Cortex of kidney (tissue), 1 donor: ENCODE measurements at places on chromosomes 7 and 10.

GRCh38 chr10:84302223-84302622 lies 26.2 kb upstream of the CCSER2 start:
- DNase-seq, result no peak

GRCh38 chr7:37467002-37467401 lies 18.3 kb upstream of the ELMO1 start:
- DNase-seq, result no peak

GRCh38 chr7:20013536-20013935 lies 203.6 kb downstream of the MACC1 start:
- DNase-seq, result no peak

DNA sequence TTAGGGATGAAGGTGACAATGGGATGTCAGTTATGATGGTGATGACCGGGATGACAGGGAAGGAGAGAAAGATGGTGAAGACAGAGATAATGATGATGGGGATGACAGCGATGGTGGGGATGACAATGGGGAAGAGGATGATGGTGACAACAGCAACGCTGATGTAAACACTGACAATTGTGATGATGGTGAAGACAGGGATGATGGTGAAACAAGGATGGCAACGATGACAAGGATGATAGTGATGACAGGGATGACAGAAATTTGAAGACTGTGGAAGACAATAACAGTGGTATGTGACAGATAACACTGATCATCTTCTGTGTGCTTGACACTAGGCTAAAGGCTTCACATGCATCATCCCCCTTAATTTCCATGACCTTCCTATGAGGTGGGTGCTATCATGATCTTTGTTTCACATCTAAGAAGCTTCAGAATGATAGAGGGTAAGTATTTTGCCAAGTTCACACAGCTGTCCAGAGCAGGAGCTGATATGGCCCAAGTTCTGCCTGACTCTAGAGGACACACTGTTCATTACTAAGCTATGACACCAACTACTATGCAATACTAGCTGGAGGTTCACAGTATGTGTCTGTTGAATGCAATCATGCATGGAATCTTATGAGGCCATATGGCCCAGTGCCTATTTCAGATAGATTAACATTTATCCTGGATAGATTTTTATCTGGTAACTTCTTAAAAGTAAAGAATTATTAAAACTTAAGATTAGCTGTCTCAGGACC lies 105.6 kb downstream of the RNLS start:
- no peak for DNase-seq

DNA sequence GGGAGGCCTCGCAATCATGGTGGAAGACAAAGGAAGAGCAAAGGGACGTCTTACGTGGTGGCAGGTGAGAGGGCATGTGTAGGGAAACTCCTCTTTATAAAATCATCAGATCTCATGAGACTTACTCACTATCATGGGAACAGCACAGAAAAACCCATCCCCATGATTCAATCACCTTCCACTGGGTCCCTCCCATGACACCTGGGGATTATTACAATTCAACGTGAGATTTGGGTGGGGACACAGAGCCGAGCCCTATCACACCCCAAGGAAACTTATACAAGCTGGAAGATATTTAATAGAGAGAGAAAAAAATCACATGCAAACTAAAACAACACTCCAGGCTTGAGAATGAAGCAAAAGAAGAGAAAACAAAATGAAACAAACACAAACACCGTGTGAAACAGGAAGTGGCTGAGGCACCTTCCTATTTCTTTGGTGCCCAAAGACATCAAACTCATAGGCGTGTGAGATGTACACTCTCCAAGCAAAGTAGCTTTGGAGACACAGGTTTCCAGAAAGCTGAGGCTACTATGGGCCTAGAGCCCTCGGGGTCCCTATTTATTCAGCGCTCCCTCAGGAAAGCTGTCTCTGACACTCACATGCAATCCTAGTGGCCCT lies 97.2 kb downstream of the PRKCQ start:
- no peak for DNase-seq

- DNase-seq, result no peak
Measured at GRCh38 chr10:96588616-96589419, 2.0 kb upstream of the TM9SF3 start.

GRCh38 chr7:90629297-90629918 lies 33.3 kb downstream of the CDK14 start:
- no peak for DNase-seq

DNA sequence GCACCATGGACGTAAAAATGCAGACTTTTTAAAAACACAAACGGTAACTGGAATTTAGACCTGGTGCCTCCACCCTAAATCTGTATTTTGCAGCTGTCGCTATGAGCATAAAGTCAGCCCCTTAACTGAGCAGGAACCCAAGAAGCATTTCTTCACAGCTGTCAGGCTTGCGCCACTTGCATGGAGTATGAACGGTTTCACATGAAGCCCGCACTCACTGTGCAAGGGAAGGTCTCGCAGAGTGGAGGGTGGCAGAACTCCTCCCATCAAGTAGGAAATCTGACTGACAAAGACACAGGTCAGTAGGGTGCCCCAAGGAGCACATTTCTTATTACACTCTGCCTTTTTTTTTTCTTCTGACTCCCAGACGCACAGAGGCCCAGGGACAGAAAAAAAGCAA lies 58.5 kb downstream of the ELMO1 start:
- no peak for DNase-seq

GRCh38 chr10:13973742-13974141 lies 357.0 kb downstream of the FRMD4A start:
- DNase-seq, result no peak

DNA sequence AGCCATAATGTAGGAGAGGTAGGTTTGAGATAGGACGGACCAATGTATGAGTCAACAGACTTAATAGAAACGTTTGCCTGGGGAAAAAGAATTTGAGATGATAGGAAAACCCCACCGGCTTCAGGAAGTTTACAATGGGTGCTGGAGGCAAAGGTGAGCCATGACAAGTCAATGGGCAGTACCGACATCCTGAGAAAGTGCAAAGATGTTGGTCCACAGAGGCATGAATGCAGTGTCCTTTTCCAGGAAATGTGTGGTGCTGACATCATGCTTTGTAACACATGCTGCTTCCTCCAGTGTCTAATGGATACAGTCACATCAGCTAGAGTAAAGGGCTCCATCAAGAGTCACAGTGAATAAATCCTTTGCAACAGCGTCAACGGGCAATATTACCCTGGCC lies 533.6 kb downstream of the INHBA start:
- no peak for DNase-seq

DNA sequence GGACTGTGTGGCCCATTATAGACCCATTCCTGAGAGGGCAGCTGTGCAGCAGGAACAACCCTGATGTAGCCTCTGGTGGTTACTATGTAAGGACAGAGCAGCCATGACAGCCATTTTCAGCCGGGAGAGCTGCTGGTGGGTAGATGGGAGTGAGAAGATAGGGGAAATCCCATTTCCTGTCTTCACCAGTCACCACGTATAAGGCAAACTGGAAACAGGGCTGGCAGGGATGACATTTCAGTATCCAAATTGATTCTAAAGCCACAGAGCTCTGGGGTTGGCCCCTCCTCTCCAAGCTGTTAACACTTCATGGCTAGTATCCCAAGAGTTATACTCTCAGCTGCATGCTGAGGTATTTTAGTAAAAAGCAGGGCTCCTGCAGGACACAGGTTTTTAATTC lies 15.2 kb upstream of the FZD1 start:
- DNase-seq, result no peak

DNA sequence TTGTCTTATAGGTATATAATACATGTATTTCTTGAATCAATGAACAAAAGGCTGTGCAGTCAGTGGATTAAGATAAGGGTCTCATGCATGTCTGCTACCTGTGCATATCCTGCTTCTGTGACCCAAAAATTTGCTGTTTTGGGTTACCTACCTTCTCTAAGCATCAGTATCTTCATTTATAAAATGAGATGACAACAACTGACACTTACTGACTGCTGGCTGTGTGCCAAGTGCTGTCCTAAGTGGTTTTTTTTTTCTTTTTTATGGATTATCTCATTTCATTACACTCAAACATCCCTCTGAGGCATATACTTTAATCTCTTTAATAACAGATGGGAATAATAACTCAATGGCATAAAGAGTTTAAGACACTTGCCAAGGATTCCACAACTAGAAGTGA lies 2.1 kb downstream of the PDK4 start:
- no peak for DNase-seq

- DNase-seq, result no peak
Measured at GRCh38 chr10:118305730-118306129, 36.4 kb downstream of the FAM204A start.

DNA sequence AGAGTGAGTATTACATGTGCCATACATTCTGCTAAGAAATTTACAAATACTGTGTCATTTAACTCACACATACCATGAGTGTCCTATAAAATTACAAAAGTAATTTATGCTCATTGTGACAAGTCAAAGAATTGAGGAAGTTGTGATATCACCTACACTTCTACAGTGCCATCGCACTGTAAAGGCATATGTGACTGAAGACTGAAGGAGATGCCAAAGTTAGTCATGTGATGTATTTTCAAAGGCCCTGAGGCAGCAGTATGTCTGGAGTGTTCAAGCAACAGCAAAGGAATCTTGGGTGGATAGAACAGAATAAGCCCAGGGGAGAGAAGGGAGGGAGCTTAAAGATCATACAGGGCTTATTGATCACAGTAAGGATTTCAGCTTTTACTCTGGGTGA lies 176.8 kb downstream of the WNT2 start:
- no peak for DNase-seq

DNA sequence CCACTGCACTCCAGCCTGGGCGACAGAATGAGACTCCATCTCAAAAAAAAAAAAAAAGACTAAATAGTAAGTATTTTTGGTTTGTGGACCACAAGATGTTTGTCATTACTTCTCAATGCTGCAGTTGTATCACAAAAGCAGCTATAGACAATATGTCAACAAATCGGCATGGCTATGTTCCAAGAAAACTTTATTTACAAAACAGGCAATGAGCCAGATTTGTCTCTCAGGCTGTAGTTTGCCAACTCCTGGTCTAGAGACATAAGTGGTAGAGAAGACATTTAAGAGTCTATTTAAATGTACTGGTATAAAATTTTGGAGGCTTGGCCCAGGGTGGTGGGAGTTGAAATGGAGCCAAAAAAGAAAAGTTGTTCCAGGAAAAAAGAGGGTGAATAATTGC lies 185.8 kb downstream of the SORCS1 start:
- no peak for DNase-seq

DNA sequence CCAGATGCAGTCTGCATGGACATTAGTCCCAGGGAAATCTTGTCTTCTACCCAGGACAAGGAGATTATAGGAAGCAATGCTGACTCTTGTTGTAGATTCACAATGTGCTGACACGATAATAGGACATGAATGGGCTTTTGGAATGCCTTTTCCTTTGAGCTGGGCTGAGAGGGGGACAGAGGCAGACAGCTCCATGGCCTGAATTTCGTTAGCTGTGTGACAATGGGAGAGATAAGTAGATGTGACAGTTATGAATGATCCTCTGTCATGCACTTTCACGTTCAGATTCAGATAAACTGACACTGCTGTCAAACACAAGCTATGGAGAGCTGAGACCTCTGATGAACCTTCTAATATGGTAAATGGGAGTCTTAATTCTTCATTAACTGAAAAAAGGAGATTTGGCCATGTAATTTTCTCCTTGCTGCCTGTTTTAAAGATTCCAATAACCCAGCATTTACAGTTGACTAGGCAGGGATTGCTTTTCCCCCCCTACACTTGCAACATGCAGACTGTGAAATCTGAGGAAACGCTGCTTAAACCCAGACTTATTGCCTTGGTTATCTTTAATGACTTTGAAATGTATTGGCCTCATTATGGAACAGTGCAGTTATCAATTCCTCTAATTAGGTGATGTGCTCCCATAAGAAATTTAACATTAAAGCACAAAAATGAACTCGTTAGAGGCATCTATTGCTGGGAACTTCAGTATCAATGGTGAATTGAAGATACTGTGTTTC lies 669.3 kb downstream of the AUTS2 start:
- DNase-seq, result no peak

DNA sequence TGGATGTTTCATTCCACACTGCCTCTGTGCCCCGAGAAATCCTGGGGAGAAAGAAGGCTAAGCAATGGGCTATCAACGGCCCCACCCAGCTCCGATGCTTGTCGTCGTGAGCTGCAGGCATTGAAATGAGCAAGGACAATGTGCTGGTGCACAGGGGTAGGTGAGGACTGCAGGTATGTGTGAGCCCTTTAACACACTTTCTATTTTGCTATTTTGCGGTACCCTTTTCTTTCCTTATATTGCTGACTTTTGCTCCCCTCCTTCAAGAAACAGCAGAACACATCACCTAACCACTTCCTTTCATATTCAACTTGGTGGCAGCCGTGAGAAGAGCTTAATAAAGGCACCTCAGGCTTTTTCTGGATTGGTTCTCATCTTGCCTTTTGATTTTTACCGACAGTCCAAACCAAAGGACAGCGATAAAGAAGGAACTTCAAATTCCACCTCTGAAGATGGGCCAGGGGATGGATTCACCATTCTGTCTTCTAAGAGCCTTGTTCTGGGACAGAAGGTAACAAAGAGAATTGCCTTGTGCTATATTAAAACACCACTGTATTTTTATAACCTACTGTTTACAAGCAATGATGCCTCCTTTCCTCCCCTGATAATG lies 39.2 kb downstream of the AIFM2 start:
- DNase-seq, result no peak

DNA sequence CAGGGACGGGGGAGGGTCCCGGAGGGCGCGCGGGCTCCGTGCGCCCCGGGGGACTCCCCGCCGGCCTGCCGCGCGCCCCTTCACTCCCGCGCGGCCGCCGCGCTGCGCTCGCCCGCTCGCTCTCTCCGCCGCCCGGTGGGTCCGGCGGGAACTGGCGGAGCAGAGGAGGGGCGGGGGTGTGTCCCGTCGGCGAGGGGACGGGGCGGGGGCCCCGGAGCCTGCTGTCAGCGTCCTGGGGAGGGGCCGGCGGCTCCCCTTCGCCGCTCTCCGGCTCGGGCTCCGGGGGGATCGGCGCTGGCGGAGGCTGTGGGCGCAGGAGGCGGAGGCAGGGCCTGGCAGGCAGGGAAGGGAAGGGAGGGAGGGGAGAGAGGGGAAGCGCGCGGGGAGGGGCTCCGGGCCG lies at the start of gene SH3PXD2A:
SH3PXD2A (minus strand) TSS at position 153 of the 400 bp plus-strand sequence. CDS start 310 bp downstream, outside the sequence.
- DNase-seq, result no peak

- DNase-seq, result no peak
Measured at GRCh38 chr10:1572519-1573333, 164.6 kb downstream of the ADARB2 start.

- DNase-seq, result no peak
Measured at GRCh38 chr7:157685430-157686284, 348.9 kb downstream of the DNAJB6 start.

GRCh38 chr10:47295411-47295810 lies 4.6 kb upstream of the GDF10 start:
- no peak for DNase-seq

- no peak for DNase-seq
Measured at GRCh38 chr10:112926906-112927688, 22.9 kb upstream of the TCF7L2 start.

- no peak for DNase-seq
Measured at GRCh38 chr7:132609222-132609621, 33.0 kb upstream of the PLXNA4 start.

GRCh38 chr10:69213591-69214311 lies 6.4 kb upstream of the HKDC1 start:
- DNase-seq, result no peak
